ENCODE measurements at places on chromosomes 5 and 9.

GRCh38 chr5:73158313-73158712 is 14.7 kb upstream of the TMEM174 start:
- no peak for DNase-seq

- DNase-seq, result no peak
Measured at GRCh38 chr5:65556718-65557117, 6.2 kb downstream of the CENPK start.

- DNase-seq, result peak; percentile 77
Measured at GRCh38 chr9:18905883-18906629, 127.0 kb downstream of the SAXO1 start.

DNA sequence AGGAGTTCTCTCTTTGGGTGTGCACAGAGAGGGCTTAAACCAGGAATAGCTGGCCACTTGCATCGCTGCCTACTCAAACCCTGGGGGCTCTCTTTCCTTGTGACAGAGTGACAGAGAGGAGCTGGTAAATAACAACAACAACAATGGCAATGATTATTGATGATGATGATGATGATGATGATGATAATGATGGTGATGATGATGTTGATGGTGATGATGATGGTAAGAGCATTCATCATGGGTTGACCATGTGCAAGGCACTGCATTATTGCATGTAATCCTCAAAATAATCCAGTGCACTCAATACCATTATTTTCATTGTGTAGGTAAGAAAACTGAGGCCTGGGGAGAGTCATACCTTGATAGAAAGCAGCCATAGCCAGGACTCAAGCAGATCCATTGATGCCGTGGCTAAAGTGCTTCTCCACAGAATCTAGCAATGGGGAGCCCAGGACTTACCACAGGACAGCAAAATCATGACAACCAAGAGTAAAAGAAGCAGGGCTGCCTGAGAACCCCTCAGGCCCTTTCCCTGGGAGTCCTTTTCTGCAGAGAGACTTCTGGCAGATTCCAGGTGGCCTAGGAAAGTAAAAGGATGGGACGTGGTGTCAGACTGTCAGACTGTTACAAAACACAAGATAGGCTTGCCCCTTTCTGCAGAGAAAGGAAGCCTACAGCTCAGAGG is 4.8 kb downstream of the FOXI1 start:
- no peak for DNase-seq

GRCh38 chr5:114782869-114783268 is 386.8 kb downstream of the TRIM36 start:
- DNase-seq, result no peak

DNA sequence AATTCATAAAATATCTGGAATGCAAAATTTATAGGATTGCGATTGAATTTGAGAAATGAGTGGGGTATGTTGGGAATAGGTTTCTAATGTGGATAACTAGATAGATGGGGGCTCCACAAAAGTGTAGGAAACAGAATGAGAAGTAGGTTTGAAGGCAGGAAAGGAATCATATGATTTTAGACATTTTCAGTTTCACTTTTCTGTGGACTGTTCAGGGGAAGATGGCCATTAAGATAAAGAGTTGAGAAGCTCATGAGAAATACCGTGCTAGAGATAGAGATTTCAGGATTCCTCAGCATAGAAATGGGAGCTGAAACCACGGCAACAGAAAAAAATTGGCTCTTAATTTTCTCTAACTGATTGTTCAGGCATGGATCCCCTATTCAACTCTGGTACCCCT is 163.4 kb upstream of the CD180 start:
- no peak for DNase-seq

DNA sequence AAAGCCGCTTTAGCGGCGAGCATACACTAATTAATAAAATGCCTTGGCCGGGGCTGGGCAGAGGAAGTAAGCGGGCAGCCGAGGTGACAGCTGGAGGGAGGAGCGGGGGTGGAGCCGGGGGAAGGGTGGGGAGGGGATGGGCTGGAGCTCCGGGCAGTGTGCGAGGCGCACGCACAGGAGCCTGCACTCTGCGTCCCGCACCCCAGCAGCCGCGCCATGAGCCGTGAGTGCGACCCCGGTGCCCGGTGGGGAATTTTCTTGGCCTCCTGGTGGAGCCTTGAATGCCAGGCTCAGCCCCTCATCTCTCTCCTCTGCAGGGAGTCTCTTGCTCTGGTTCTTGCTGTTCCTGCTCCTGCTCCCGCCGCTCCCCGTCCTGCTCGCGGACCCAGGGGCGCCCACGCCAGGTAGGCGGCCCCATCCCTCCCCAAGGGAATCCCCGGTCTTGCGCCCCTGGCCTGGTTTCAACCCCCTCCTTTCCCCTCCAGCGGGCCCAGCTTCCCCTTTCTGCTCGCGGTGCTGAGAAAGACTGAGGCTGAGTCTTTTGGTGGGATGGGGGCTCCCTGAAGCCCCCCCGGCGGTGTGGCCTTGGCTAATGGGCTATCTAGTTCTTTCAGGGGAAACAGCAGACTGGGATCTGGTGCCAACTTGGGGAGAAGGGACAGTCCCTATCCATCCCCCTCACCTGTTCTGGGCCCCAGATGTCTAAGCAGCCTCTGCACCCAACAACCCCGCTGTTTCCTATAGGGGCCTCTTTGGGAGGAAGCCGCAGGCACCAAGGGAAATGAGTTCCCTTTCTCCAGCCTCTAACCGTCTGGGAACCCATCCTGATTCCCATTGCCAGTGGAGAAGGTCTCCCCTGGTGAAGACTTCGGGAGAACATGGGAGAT is at the start of gene PTGS1:
Gene PTGS1, plus strand, starts transcription at position 156 of the 887 bp plus-strand sequence. Its CDS starts 61 bp downstream, at position 217.
- DNase-seq, result peak; percentile 74

DNA sequence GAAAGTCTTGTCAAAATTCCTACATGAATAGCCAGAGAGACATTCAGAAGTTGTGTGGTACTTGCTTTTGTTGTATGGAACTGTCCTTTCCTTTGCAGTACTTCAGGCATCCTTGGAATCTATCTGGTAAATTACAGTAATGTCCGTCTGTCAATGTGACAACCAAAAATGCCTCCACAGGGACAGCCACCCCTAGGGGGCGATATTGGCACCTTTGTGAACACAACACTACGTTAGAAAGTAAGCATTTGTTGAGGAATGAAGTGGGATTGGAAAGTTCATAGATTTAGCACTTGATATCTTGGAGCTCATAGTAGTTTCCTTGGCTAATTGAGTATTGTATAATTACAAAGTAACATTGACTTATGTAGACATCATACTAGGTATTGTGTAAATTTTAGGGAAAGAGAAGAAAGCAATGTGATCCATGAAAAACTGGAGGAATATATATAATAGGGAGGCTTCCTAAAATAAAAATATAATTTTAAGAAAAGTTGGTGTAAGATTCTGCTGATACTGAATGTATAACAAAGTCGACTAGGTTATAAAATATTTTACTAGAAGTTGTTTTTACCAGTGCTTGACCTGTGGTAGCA is 32.7 kb downstream of the TMEFF1 start:
- DNase-seq, result peak; percentile 36

GRCh38 chr9:70192707-70193106 is 66.1 kb upstream of the SMC5 start:
- no peak for DNase-seq

DNA sequence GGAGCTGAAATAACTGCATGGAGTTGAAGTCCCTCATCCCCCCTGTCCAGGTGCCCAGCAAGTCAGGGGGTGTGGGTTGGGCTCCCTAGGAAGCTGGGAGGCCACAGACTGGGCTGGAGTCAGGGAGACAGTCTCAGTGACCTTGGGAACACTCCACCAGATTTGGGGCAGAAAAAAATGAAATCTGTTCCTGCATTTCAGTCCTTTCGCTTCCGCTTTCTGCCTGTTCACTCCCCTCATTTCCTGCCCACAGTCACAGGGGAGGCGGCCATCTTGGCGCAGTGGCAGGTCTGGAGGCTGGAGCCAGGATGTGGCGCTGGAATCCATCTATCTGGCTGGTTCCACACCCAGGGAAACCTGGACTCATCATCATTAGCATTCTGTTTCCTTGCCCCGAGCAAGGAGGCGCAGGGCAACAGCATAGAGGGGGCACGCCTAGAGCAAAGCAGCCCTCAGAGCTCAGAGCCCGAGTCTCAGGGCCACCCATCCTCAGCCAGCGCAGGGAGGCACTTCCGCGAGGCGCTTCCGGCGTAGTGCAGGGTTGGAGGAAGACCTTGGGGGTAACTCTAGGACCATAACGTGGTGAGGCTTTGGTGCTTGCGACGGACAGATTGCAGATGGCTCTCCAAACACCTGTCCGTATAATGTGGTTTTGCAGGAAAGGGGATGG is 86.2 kb upstream of the HSPA9 start:
- DNase-seq, result no peak

- DNase-seq, result no peak
Measured at GRCh38 chr9:78590068-78590467, 293.1 kb downstream of the PSAT1 start.

DNA sequence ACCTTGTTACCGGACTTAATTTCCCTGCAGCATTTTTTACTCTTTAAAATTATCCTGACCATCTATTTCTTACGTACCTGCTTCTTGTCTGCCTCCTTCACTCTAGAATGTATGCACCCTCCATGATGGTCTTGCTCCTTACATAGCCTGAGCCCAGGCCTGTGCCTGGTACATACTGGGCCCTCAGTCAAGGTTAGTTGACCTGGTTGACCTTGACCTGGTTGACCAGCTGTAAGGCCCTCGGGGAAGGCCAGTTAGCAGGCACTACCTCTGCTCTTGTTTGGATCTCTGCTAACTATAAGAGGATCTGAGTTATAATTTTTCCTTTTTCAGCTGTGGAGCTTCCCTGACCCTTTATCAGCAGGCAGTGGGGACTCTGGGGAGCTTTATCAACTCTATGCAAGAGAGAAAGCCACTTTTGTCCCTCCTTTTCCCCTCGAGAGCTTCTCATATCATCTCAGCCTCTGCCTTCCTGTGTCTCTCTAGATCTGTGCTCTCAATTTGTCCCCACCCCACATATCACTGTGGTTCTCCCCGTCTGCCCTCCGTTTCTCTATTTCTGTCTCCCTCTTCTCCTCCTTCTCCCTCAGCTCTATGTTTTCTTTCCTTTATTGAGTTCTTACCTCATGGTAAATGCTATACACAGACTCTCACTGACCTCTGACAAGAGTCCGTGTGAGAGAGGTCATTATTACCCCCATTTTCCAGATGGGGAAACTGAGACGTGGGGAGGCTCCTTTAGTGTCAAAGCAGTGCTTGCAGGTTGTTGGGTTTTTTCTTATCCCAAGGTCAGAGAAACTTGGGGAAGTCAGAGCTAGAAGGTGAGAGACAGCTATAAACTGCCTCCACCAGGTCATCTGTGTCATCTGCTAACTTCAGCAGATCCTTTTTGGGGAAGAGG is 28.6 kb downstream of the SPRY4 start:
- no peak for DNase-seq
